Activated CD4-positive, CD25-positive, alpha-beta regulatory T cell (primary cell): ENCODE measurements at places on chromosomes 2 and 18.

- no peak for DNase-seq
These were observed 265.4 kb downstream of the NUP35 start for GRCh38 chr2:183389546-183390080.

DNA sequence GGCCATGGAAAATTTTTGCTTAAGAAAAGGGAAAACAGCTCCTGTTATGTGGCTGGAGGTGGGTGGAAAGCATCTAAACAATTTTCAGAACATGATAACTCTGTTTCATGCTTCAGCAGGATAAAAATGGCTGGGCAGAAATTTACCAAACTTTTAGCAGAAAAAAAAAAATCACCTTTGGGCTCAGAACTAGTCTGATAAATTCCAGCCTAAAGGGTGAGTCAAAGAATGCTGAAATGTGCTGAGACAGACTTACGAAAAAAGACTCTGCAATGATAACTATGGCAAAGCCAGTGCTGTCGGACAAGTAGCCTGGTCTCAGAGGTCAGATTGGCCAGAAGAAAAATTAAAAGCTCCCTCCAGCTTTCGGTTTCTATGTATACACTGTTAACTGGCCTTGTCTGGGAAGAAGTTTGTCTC, 123.6 kb downstream of the LRATD1 start:
- DNase-seq: no peak

DNA sequence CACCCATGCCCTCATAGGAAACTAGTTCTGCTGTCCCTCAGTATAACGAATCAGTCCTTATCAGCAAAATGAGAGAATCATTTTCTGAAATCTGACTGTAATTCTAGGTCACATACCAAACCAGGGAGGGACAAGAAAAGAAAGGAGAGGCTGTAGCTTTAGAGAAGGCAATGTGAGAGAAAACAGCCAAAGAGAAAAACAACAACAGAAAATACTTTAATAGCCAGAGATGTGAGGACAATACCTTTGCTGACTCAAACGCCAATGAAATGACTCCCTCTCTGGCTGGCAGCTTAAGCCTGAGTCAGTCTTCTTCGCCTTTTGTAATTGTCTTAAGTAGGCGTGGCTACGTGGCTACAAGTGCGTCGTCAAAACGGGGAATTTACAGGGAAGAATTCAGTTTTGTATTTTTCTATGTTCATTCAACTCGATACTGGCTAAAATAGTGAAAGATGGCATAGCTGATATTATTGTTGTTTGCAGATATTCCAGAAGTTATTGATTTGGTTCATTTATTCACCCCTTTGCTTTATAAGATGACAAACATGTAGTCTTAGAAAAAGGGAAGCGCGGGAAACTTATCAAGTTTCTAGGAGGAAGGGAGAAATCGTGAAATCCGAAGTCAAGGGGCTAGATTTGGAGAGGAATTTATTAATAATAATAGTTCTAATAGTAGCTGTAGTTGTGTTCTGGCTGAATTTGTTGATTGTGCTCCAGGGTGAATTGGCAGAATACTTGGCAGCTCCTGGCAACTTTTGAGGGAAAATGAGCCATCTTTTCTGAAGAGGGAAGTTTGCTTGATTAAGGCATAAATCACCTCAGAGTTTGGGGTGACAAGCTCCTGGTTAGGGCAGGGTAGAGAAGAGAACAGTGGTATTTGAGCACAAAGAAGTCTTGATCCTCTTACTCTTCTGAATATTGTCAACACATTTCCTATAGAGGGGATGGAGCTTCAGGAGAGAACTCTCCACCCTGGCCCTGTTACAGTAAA, at the start of gene IL1A:
Gene IL1A (minus strand): TSS at position 295 of the 991 bp plus-strand sequence. CDS start 723 bp downstream, outside the sequence.
- DNase-seq: no peak

DNA sequence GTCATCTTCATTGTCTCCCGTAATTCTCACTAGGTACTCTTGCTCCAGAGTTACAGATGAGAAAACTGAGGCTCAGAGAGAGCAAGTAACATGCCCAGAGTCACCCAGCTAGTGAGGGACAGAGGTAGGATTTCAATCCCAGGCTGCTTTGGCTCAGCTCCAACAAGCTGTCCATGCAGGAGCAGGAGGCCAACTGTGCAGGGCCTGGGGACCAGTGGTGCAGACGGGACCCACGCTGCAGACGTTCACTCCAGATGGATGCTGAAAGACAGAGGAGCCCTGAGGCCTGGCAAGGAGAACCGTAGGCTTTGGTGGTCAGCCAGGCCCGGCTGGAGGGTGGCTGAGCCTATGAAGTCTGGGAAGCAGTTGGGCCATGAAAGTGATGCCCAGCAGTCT, 102.6 kb downstream of the MCFD2 start:
- DNase-seq: no peak

- no peak for DNase-seq
These were observed 60.4 kb upstream of the GAREM1 start for GRCh38 chr18:32530947-32531651.
